Caki2 (cell line): ENCODE measurements at places on chromosomes 16 and 17. TPM values are rescaled to one million over a fixed set of nuclear protein-coding genes. Genes with fewer than 3 reads are reported as not detected.

PIMREG gene
- 49.2 and 59.2 TPM in 2 replicates for total RNA-seq

GUCY2D gene
- not detected in 2 replicates for total RNA-seq

HES7 gene
- 5.3 TPM in 1 of 2 replicates, not detected in the other for total RNA-seq

CCDC200 gene
- total RNA-seq = not detected in 2 replicates

IRF8 gene
- 5.4 and 20.0 TPM in 2 replicates for total RNA-seq

MYADML2 gene
- total RNA-seq = not detected in 2 replicates

RBFOX1 gene
- total RNA-seq = 0.24 and 1.0 TPM in 2 replicates

OMG gene
- total RNA-seq = not detected in 2 replicates

C1QTNF1 gene
- not detected in 2 replicates for total RNA-seq

MEOX1 gene
- not detected in 2 replicates for total RNA-seq

TPSG1 gene
- total RNA-seq = not detected in 2 replicates

USP43 gene
- total RNA-seq = 4.2 and 5.3 TPM in 2 replicates

EFNB3 gene
- not detected in 2 replicates for total RNA-seq

TMEM98 gene
- not detected in 2 replicates for total RNA-seq

SOX15 gene
- not detected in 2 replicates for total RNA-seq

TNP2 gene
- total RNA-seq = not detected in 2 replicates

TP53TG3C gene
- not detected in 2 replicates for total RNA-seq

WNK4 gene
- total RNA-seq = not detected in 2 replicates

HSD17B1 gene
- total RNA-seq = not detected in 2 replicates

KCNAB3 gene
- total RNA-seq = 0.29 TPM in 1 of 2 replicates, not detected in the other

GAS2L2 gene
- not detected in 2 replicates for total RNA-seq

KRTAP2-2 gene
- total RNA-seq = not detected in 2 replicates

DYNLRB2 gene
- 3.5 TPM in 1 of 2 replicates, not detected in the other for total RNA-seq

NOD2 gene
- total RNA-seq = not detected in 2 replicates

TNFRSF13B gene
- total RNA-seq = not detected in 2 replicates

NGFR gene
- 0.91 and 5.1 TPM in 2 replicates for total RNA-seq

RAB11FIP4 gene
- total RNA-seq = 3.6 and 6.7 TPM in 2 replicates

SLC12A3 gene
- not detected in 2 replicates for total RNA-seq

TAC4 gene
- total RNA-seq = not detected in 2 replicates

HIC1 gene
- not detected in 2 replicates for total RNA-seq

MARF1 gene
- 1.7 and 3.5 TPM in 2 replicates for total RNA-seq

TEPSIN gene
- 6.8 and 7.2 TPM in 2 replicates for total RNA-seq

WFDC1 gene
- total RNA-seq = not detected in 2 replicates

SDR42E2 gene
- total RNA-seq = not detected in 2 replicates

MAPT gene
- total RNA-seq = 0.72 and 0.95 TPM in 2 replicates

OR4D2 gene
- total RNA-seq = not detected in 2 replicates

IRX5 gene
- 21.1 and 21.8 TPM in 2 replicates for total RNA-seq

OTOA gene
- total RNA-seq = not detected in 2 replicates

NPTX1 gene
- not detected in 2 replicates for total RNA-seq

ZSCAN10 gene
- not detected in 2 replicates for total RNA-seq

CREBBP gene
- total RNA-seq = 5.2 and 5.6 TPM in 2 replicates

PIK3R6 gene
- not detected in 2 replicates for total RNA-seq

MT1A gene
- not detected in 2 replicates for total RNA-seq

CCDC40 gene
- 7.2 and 41.3 TPM in 2 replicates for total RNA-seq

LRRC75A gene
- 0.06 and 1.1 TPM in 2 replicates for total RNA-seq

COL1A1 gene
- total RNA-seq = 4.6 and 25.0 TPM in 2 replicates

TBC1D3H gene
- total RNA-seq = not detected in 2 replicates

CBLN1 gene
- total RNA-seq = not detected in 2 replicates

CES1 gene
- 1.5 TPM in 1 of 2 replicates, not detected in the other for total RNA-seq
